ENCODE measurements at places on chromosomes 7 and 10. TPM values are rescaled to one million over a fixed set of nuclear protein-coding genes. Genes with fewer than 3 reads are reported as not detected.

DNA sequence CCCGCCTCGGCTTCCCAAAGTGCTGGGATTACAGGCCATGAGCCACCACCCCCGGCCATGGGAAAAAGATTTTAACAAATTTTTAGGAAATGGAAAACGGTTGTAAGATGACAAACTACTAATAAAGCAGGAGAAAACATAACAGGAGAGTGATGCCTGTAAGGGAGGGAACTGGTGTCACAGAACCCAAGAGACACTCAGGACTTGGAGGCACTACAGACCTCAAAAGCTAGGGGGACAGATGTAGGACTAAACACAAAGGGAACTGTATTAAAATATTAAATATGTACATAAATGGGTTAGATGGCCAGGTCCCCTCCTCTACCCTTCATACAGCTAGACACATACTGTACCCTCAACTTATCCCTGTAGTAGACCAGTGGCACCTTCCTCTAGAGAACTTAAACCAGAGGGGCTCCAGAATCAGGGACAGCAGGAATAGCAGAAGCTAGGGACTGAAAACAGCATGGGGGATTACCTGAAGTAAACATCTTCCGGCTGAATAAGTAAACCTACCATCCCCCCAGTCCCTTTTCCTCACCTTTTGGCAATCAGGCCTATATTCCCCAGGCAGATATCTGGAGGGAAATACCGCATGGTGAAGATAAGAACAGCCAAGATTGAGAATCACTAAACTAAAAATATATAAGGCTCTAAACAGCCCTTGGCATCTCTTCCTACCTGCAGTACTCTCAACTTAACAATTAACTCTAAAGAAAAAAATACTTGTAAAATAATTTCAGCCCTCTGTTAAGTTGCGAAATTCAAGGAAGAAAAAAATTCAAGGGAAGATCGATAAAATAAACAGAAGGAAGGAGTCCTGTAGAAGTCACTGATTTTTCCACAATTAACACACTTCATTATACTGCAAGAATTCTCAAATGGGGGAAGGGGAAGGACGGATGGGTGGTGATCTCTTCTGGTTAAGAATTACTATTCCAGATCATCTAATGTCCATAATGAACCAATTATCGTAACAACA is 15.5 kb downstream of the TM9SF3 start:
- DNase-seq: no peak

- DNase-seq: peak; percentile 31
Observed at GRCh38 chr7:121046893-121047468, 58.5 kb downstream of the CPED1 start.

DNA sequence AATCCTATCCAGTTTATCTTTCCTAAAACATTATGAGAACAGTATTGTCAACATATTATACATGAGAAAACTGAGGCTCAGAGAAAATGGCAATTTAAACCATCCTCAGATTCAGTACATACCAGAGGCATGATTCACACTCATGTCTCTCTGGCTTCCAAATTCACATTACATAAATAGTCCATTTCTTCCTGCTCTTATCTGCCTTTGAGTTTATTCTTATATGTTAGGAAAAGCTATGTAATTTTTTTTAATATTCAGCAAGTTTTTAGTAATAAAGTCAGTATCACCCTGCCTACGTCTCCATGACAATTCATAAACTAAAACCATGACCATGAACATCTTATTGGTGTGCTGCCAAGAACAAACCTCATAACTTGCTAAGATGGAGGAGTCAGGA is 1260.2 kb upstream of the SORCS1 start:
- peak; percentile 36 for DNase-seq

GRCh38 chr7:45000093-45001032 is at the start of gene CCM2:
CCM2 (plus strand) TSS chr7:45000201; CDS start chr7:45000334, 133 bp downstream.
- DNase-seq: no peak

GRCh38 chr10:95125582-95125981 is 56.3 kb upstream of the CYP2C8 start:
- no peak for DNase-seq

GRCh38 chr10:132550366-132551092 is 12.9 kb downstream of the INPP5A start:
- no peak for DNase-seq

- peak; percentile 8 for DNase-seq
Observed at GRCh38 chr7:40733114-40733513, 598.3 kb downstream of the SUGCT start.

GRCh38 chr10:58477902-58478301 is 34.8 kb upstream of the BICC1 start:
- DNase-seq: no peak

DNA sequence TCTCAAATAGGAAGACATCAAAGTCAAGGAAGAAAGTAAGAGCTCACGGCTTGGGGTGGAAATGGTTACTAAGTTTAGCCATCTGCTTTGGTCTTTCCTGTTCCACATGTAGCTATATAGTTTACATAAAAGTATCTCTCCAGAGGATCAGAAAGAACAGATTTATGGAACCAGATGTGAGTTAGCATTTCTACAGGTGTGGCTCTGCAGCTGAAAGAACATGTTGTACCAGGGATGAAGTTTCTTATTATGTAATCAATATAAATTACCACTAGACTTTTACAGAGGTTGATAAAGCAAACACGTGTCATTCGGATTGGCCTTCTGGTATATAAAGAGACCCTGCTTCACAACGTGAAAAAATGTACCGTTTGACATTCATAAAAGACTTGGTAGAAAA is 19.9 kb downstream of the CALD1 start:
- DNase-seq: no peak

- no peak for DNase-seq
Observed at GRCh38 chr10:91813251-91813650, 15.0 kb downstream of the TNKS2 start.

DNA sequence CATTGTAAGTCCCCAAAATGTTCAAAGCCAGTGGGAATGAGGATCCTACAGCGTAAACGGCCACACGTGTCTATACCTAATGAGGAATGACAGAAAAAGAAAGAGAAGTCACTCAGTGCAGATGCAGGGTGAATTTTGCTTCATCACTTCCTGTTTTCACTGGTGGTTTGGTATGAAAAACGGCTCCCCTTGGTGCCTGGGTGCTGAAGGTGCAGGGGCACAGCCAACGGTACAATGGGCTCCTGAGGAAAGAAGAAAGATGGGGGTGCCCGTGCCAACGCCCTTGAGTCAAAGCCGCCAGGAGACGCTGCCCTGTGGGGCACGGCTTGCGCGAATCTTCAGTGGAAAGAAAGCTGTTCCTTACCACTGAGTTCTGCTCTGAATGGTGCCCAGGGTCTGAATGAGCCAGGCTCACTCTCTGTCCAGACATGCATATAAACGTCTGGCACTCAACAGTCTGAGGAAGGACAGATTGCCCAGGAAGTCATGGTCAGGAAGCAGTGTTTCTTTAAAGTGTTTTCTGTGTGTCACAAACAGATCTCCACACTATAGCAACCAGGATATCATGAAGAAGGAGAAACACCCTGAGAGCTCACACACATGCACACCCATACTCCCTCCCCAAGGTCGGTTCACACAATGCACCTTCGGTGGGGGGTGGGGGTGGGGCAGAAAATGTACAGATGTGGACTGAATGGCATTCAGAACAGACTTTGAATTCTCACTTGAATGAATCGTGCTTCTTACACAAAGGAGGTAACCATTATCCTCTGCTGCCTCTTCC is 105.8 kb downstream of the ELMO1 start:
- no peak for DNase-seq

DNA sequence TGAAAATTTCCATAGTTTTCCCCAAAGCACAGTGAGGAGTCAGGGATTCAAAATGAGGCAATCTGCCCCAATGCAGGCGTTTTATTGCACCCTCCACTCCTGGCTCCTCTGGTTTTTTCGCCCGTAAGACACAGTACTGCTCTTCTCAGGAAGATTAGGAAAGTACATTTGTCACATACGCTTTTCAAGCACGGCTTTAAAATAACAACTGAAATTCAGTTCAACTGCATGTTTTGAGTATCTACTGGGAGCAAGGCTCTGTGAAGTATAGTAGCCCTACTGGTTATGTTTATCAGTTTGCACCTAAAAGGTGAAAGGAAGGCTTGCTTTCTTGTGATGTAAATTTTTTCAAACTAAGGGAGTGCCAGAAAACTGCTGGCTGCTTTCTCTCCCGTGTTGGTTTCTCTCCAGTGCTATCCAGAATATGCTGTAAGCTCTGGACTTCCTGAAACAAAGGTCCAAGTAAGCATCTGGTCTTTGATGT is 1.9 kb upstream of the SGMS1 start:
- DNase-seq: no peak

- DNase-seq: no peak
Observed at GRCh38 chr7:155027879-155028278, 25.0 kb upstream of the PAXIP1 start.

DNA sequence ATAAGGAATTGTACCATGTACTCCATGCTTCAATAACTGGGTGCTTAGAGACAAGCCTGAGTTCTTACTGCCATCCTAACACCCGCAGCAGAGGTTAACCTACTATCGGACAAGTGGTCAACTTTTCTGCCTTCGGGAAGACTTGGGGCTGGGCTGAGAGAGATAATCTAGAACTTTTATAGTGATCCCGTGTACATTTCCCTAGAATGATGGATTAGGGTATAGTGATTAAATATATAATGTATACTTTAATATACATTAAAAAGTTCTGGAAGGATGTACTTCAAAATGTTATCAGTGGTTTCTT is 12.2 kb upstream of the HNRNPF start:
- DNase-seq: no peak

- DNase-seq: no peak
Observed at GRCh38 chr10:97321032-97321803, 2.1 kb downstream of the FRAT1 start.

DNA sequence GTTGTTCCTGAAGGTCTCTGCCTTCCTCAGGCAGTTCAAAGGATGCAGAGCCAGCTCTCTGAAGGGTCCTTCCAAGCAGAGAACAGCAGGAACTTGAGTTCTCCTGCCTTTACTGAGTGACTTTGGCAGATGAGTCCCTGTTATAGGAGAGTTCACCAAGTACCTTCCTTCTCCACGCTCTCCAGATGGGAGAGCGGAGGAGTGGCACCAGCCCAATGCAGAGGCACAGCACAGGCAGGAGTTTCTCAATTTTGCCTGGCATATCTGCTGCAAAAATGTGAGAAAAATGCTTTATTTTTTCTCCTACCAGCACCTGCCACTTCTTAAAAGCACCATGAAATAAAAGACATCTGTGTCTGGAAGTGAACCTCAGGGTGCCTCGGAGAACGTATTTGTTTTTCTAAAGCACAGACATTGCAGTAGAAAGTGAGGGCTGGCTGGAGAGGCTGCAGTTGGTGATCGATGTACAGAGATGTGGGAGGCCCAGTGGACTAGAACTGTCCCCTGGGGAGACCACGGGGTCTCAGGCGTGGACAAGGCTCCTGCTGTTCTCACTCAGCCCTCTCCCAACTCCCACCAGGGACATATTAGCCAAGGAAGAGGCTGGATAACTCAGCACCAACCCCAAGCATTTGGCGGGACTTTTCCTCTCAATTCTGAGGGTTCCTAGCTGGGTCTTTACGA is 174.5 kb downstream of the WDR37 start:
- no peak for DNase-seq

- DNase-seq: no peak
Observed at GRCh38 chr7:32283546-32283945, 206.6 kb downstream of the LSM5 start.

DNA sequence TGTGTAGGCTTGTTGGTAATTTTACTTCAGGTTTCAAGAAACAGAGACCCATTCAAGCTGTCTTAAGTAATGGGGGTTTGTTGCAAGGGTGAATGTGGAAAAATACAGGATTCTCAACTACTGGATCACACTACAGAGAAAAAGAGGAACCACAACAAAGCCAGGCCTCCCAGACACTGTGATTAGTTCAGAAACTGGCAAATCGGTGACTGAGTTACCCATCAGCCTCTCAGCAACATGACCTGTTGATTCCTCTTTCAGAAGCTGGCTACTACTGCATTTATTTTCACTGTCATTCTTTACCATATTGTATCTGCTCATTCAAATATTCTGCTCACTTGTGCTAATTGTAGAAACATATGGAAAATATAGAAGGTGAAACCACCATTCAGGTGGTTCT is 16.0 kb downstream of the CCDC71L start:
- no peak for DNase-seq

DNA sequence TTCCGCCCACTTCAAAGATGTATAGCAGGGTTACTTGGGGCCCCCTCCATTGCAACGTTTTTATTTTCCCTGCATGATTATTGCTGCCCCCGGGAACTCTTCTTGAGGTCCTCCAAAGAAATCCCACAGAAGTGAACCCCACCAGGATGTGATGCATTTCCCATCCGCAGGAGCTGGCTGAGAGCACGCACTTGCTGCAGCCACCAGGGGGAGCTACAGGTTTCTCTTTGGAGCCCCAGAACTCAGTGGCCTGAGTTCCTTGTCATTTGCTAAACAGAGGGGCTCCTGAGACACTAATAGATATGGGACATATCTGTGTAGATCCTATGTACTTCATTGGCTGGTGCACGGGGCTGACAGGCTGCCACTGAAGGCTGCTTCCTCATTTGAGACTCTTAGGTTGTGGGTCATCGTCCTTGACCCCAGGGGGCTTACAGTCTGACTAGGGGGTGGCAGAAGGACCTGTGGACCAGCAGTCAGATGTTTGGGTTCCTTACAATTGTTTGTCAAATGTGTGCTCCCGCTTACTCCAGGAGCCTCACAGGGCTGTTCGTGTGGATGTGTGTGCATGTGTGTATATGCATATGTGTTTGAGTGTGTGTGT is 52.3 kb upstream of the ENO4 start:
- DNase-seq: peak; percentile 52

- no peak for DNase-seq
Observed at GRCh38 chr10:132461103-132461682, 64.2 kb downstream of the PWWP2B start.

GRCh38 chr7:107659666-107660065 is 962 bp upstream of the SLC26A4 start:
- peak; percentile 68 for DNase-seq

GRCh38 chr7:69130396-69130795 is 467.9 kb upstream of the AUTS2 start:
- DNase-seq: no peak

- DNase-seq: no peak
Observed at GRCh38 chr7:2244404-2244995, 2.5 kb downstream of the NUDT1 start.

The SMC3 gene
- total RNA-seq: 38.5 TPM

The NODAL gene
- not detected for total RNA-seq

The TEX47 gene
- not detected for total RNA-seq

The ANKRD61 gene
- not detected for total RNA-seq

The MYOZ1 gene
- total RNA-seq: 0.41 TPM

The EPHB4 gene
- total RNA-seq: 8.2 TPM

The THSD7A gene
- total RNA-seq: not detected

The ADRA2A gene
- total RNA-seq: not detected

The CHRM2 gene
- total RNA-seq: 3.9 TPM

The PLAC9 gene
- 6.2 TPM for total RNA-seq

The ITIH5 gene
- total RNA-seq: not detected

The CDHR1 gene
- not detected for total RNA-seq

The HELLS gene
- total RNA-seq: 50.1 TPM

The GRM3 gene
- not detected for total RNA-seq

The TRIM73 gene
- 1.1 TPM for total RNA-seq
